Astrocyte (in vitro differentiated cells and primary cell): ENCODE measurements at places on chromosomes 4 and X. TPM values are rescaled to one million over a fixed set of nuclear protein-coding genes. Genes with fewer than 3 reads are reported as not detected.

Gene MAGED4
- total RNA-seq = 96.3 and 129 TPM in 2 replicates

GRCh38 chr4:169795585-169795984 lies 37.8 kb upstream of the HPF1 start:
- peaks cover 3% of the 10 kb centered on the region for H3K27me3 ChIP-seq
- no peak overlapping the region for H3K27ac ChIP-seq
- no peak overlapping the region for H3K4me3 ChIP-seq
- DNase-seq = peak; percentile 68

- DNase-seq = peak; percentile 21
- no peak overlapping the region for H3K4me3 ChIP-seq
- H3K36me3 ChIP-seq = no peaks in the 10 kb centered on the region
- H3K27ac ChIP-seq = peak overlapping the region; percentile 96
- H3K4me1 ChIP-seq = peaks cover 23% of the 10 kb centered on the region
Observed at GRCh38 chr4:151228189-151229119, 48.5 kb upstream of the PRSS48 start.

DNA sequence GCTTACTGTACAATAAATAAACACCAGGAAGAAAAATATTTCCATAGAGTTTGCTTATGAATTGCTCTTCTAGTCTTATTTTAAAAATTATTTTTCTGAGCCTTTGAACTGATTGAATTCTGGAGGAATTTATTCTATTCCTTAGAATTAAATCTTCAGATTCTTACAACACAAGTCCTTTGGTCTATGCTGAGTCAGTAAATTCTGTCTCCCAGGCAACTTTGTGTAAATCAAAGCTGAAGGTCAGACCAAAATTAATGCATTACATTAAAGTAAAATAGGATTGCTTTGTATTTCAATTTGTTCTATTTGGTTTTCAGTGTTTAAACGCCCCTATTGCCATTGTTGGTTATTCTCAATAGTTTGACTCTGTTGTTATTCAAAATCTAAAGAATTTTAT lies 26.8 kb upstream of the STPG2 start:
- no peaks in the 10 kb centered on the region for H3K36me3 ChIP-seq
- no peak overlapping the region for H3K4me3 ChIP-seq
- DNase-seq = no peak

DNA sequence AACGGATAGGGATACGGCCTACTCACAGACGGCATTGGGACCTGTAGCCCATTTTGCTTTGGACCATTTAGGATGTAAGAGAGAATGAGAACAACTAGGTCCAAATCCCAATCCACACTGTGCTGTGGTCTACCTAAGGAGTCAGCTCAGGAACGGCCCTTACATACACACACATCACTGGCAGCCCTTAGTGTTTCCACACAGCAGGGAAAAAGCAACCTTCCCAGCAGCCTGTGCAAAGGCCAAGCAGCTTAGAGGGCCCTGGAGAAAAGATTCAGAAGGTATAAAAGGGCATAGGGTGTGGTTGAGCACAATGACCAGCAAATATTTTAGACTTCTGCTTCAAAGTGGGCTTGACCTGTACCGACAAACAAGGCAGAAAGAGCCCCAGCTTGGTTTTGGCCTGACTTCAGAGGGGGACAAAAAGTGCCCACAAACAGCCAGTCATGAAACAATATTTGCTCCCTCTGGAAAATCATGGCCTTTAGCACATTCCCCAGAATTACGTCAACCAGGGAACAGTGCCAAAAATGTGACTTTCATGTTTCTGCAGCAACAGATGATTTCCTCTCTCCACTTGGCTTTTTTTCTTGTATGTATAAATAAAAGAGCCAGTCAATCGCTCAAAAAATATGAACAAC lies 359.5 kb upstream of the FGF16 start:
- H3K27ac ChIP-seq = no peak overlapping the region
- H3K36me3 ChIP-seq = no peaks in the 10 kb centered on the region

DNA sequence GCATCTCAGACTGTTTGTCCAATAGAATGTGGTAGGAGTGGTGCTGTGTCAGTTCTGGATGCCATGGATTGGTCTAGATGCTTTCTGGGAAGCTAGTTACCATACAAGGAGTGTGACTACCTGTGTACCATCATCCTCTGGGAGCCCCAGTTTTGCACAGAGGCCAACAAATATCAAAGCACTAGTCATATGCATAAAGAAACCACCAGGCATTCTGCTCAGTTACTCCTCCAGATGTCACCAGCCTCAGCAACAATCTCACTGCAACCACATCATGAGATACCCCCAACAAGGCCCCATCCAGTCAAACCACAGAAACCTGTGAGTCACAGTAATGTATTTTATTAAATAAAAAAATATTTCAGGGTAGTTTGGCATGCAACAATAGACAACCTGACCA lies 435.8 kb upstream of the CPEB2 start:
- H3K27me3 ChIP-seq = no peaks in the 10 kb centered on the region
- peak; percentile 29 for DNase-seq
- no peaks in the 10 kb centered on the region for H3K4me1 ChIP-seq
- H3K36me3 ChIP-seq = no peaks in the 10 kb centered on the region
- no peak overlapping the region for H3K4me3 ChIP-seq

GRCh38 chrX:106300656-106301055 lies 132.6 kb downstream of the PWWP3B start:
- H3K27ac ChIP-seq = peak overlapping the region; percentile 60
- H3K4me3 ChIP-seq = no peak overlapping the region
- DNase-seq = no peak

Gene PABPC1L2A
- total RNA-seq = 0.11 and 0.38 TPM in 2 replicates

Gene SULT1E1
- total RNA-seq = 0.34 TPM in 1 of 2 replicates, not detected in the other
